ENCODE measurements at places on chromosomes 13 and 19.

DNA sequence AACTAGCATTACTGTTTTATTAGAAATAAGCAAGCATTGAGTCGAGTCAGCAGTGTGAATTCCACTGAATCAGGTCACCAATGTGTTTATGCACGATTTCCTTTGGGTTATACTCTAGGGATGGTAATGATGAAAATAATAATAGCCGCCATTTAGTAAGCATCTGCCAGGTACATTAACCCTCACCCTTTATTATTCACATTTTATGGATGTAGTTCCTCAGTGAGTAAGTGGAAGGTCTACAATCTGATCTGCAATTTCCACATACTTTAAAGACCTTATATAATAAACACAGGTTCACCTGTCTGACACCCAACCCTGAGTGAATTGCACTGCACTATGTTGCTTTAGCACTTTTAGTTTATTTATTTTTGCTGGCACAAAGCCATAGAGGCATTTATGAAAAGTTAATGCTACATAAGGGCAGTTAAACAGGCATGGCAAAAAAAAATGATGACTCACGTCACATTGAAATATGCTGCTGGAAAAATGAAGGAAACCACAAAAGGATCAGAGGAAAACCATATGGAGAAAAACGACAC lies 122.4 kb downstream of the TRPC4 start:
- DNase-seq, result no peak

DNA sequence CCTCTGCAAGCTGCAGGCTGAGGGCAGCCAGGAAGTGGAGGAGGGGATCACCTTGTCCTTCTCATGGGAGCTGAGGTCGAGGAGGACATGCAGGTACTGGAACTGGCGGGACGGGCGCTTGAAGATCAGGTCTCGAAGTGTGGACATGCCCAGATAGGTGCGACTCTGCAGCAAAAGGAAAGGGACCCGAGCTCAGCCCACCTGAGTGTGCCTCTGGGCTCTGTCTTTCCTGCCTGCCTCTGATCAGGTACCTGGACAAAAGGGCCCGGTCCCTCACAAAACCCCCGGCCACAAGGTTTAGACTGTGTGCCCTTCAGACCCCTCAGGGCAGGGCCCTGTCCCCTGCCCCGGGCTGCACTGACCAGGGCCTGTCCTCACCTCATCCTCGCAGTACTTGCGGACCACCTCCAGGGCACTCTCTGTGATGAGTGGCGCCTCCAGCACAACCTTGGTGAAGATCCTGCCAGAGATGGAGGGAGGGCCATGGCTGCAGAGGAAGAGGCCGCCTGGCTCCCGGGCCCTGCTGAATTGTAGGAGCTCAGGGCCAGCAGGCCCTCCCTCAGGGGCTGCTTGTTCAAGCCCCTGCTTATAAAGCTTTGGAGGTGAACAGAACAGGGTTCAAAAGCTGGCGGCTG lies 12.5 kb upstream of the RSPH6A start:
- DNase-seq, result no peak

DNA sequence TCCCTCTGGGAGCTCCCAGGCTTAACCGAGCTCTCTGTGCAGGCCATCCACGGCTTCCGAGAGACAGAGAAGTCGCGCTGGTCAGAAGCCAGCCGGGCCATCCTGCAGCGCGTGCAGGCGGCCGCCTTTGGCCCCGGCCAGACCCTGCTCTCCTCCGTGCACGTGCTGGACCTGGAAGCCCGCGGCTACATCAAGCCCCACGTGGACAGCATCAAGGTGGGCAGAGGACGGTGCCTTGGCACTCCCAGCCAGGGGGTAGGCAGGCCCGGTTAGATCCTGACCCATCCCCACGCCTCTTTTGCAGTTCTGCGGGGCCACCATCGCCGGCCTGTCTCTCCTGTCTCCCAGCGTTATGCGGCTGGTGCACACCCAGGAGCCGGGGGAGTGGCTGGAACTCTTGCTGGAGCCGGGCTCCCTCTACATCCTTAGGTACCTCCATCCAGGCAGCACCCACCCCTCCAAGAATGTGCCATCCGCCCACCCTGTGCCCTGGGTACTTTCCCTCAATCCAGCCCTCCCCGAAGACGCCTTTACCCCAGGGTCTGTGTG lies 1.5 kb downstream of the PSPN start:
- no peak for DNase-seq

- no peak for DNase-seq
Measured at GRCh38 chr13:27151798-27152599, 19.6 kb downstream of the USP12 start.

- no peak for DNase-seq
Measured at GRCh38 chr19:52673014-52673413, 34.9 kb upstream of the ZNF83 start.

GRCh38 chr19:41435936-41436673 lies 3.6 kb downstream of the DMAC2 start:
- no peak for DNase-seq

DNA sequence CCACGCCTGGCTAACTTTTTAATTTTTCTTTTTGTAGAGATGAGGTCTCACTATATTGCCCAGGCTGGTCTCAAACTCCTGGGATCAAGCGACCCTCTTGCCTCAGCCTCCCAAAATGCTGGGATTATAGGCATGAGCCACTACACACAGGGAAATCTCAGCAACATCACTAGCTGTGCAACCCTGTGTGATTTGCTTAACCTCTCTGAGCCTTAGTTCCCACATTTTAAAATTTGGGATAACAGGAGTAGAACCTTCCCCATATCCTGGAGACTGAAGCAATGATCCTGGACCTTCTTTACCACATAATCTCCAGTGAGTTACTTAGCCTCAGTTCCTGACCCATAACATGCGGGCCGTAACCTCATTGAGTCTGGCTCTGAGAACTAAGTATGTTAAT lies 139.1 kb downstream of the IER2 start:
- DNase-seq, result no peak

GRCh38 chr13:83881917-83882605 lies at the start of gene SLITRK1:
Gene SLITRK1, minus strand, starts transcription at chr13:83882474. Its CDS starts 967 bp downstream, at chr13:83881507.
- DNase-seq, result peak; percentile 97

DNA sequence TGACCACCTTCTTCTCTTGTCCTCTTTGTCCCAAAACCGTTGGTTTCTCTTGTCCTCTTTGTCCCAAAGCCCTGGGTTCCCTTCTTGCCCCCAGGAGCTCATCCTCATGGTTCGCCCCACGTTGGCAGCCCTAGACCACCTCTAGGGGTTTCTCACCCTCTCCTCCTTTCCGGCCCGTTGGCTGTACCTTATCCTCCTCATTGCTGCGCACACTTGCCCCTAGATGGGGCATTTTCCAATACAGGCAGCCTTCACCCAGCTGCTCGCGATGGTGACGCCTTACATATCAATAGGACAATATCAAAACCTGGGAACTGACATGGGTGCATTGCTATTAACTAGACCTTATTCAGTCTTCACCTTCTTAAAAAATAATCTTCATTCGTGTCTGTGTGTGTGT lies 86.5 kb downstream of the IPO5 start:
- no peak for DNase-seq

DNA sequence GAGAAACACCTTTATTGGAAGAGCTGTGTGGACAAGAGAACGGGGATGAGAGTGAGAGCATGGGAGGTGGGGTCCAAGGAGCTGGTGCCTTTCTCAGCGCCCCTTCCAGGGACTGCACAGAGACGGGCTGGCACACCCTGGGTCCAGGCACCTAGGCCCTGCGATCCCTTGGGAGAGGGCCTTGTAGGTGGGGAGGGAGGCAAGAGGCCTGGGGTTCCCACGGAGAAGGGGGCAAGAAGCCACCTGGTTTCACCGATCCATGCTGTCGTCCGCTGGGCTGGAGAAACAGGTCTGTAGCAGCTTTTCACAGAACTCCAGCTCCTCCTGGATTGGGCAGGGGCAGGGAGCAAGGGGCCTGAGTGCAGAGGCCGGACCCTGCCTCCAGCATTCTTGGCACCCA lies 3.5 kb upstream of the PPP6R1 start:
- no peak for DNase-seq

DNA sequence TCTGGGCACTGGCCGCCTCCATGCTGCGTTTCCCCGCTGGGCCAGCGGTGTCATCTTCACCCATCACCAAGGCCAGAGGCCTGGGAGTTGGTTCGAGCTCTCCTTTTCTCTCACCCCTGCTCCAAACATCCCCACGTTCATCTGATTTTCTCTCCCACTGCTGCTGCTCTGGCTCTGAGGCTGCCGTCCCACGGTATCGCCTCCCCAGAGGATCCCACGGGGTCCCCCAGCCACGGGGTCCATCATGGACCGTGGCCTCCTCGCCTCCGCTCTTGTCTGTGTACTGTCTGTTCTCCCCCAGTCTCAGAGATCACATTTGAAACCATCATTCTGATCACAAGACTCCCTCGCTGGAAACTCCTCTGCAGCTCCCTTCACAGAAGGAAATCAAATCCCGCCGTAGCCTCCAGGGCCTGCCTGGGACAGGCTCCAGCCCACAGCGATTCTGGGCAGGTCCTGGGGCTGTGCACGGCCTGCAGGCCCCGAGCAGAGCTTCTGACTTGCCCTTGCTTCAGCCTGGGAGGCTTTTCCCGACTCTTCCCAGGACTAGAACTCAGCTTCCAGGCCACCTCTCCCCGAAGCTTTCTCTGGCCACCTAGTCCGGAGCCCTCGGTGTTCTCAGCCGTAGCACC lies 64.2 kb downstream of the SOX1 start:
- no peak for DNase-seq

DNA sequence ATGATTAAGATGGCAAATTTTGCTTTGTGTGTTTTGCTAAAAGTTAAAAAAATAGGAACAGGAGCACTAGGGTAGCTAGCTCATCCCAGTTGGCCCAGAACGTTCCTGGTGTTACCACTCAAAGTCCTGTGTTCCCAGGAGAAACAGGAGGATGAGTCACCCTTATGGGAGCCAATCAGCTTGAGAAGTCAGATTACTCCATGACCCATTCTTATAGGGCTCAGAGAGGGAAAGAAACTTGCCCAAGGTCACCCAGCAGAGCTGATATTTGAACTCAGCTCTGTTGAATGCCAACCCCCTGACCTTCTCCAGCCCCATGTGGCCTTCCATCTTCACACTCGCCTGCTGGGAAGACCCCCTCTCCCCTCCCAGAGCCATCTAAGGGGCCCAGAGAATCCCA lies 13.0 kb downstream of the NMRK2 start:
- DNase-seq, result no peak

DNA sequence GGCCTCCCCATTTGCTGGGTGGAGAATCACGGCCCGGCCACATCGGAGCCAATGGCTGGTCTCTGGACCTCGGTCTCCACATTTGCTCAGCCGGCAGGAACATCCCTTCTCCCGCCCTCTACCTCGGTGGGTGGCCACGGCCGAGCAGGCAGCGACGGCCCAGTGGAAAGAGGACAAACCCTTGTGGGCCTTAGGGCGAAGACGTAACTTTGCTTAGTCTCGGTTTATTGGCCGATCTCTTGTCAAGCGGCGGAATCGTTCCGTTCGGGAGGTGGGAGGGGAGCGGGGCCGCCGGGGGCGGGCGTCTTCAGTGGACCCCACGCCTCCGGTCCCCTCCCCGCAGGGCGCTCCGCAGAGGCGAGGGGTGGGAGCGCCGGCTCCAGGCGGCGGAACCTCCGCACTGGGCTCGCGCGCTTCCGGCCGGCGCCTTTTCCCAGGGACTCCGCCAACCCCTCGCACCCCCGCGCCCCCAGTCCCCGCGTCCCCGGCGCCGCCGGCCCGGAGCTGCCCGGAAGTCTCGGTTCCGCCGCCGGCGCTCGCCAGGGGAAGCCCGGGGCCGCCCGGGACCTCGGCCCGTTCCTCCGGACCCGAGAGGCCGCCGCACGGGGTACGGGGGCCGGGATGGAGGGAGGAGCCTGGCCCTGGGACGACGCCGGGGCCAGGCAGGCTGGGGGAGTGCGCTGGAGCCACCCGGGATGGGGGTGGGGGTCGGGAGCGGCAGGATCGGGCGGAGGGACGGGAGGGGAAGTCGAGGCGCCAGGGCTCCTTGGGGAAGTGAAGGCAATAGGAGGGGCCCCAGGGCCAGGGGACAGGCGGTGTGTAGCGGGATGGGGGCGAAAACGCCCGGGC lies at the start of gene ZNF580:
Gene ZNF580 (plus strand): TSS at position 426 of the 849 bp plus-strand sequence. CDS start 1,507 bp downstream, outside the sequence.
- peak; percentile 81 for DNase-seq

DNA sequence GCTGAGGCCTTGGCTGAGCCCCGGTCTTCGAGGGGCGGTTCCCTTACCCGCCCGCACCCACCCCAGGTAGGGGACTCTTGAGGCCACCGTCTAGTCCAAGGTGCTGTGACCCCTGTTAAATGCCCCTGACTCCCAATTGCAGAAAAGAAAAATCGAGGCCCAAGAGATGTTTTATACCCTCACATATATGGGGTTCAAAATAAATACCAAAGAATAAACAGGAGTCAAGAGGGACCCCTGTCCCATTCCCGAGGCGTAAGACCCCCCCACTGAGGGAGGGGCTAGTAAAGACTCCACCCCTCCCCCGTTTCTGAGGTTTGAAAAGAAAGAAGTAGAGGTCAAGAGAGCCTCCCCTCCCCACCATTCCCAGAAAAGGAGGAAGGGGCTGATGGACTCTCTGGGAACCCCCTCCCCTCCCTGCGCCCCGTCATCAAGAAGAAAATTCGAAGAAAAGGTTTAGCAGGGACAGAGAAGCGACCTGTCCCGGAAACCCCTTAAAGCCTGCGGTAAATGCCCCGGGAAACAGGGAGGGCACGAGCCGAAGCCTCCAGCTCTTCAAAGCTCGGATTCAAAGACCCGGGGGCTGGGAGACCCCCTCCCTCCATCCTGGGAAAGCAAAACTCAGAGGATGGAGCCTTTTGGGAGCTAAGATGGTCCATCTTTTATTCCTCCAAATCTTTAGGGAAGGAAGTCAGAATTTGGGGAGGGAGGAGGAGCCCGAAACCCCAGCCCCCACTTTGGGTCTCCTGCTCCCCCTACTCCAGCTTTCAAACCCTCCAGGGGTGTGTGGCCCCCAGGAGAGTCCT lies 755 bp upstream of the RAB3A start:
- peak; percentile 83 for DNase-seq

Data from spinal cord (tissue), 10 donors.